ENCODE measurements at places on chromosomes 4 and X.

- DNase-seq: no peak
Observed at GRCh38 chr4:172619798-172620197, 548.8 kb upstream of the GALNT7 start.

DNA sequence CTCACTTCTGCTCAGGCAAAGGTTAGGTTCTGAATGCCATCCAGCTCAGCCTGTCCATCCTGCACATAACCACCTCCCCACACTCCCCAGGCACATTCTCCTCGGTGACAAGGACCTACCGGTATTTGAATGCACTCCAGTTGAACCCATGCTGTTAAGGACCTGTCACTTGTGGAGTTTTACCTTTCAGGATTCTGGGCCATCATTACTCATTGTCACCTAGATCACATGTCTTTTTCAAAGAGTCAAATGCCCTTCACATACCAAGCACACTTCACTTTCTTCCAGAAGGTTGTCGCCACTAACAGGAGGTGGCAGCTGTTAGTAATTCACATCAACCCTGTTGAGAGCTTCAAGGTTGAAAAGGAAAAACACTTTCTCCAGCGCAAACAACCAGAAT is 218.3 kb downstream of the SOWAHB start:
- DNase-seq: no peak

GRCh38 chr4:38003628-38004027 is 43.4 kb downstream of the PTTG2 start:
- no peak for DNase-seq

GRCh38 chr4:15291122-15291521 is 136.7 kb upstream of the C1QTNF7 start:
- DNase-seq: no peak

DNA sequence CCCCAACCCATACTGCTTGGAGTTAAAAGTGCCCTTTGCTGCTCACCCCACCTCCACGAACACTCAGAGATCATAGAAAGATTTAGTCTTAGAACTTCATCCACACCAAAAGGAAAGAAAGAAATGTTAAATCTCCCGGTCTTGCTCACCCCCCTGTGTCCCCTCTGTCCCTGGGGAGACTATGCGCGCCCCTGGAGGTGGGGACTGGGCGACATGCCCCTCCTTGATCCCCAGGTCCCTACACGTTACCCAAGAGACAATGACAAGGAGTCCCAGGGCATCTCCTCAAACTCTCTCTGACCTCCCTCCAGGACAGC is 620 bp downstream of the ITM2A start:
- DNase-seq: no peak
